Left renal pelvis (tissue), 4 donors: ENCODE measurements at places on chromosomes 2 and 18. TPM values are rescaled to one million over a fixed set of nuclear protein-coding genes. Genes with fewer than 3 reads are reported as not detected.

DNA sequence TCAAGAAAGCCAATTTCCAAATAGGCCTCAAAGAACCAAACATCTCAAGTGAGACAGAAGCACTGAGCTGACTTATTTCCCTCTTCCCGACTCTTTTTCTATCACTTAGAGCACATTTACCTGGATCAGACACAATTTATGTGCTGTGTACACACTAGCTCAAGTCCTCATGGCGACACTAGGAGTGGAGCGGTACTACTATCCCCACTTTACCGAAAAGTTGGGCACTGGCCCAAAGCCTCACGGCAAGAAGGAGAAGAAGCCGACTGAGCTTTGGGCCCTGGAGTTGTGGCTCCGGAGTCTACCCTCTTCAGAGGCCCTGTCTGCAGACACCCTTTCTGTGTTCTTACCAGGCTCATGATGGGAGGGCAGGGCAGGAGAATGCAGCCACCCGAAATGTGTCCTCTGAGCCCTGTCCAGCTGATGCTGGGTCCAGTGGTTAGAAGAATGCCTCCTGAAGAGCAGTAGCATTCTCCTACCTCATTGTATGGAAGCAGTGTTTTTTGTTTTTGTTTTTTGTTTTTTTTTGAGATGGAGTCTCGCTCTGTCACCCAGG lies 91.7 kb upstream of the CNGA3 start:
- no peak for DNase-seq

- DNase-seq, result no peak
Observed at GRCh38 chr2:82316586-82316985, 2012.0 kb upstream of the LRRTM1 start.

Gene CDH7
- polyA plus RNA-seq, result 24.4 TPM

- no peak for DNase-seq
Observed at GRCh38 chr18:36564841-36565240, 264.0 kb downstream of the TPGS2 start.

Gene SCYGR4
- 0.10 TPM for polyA plus RNA-seq

GRCh38 chr18:70156886-70157285 lies 48.6 kb downstream of the RTTN start:
- DNase-seq, result no peak

- no peak for DNase-seq
Observed at GRCh38 chr2:30366199-30366691, 80.8 kb upstream of the LCLAT1 start.

Gene ALPI
- polyA plus RNA-seq, result not detected

GRCh38 chr18:35691625-35692024 lies 110.1 kb downstream of the GALNT1 start:
- DNase-seq, result no peak

- no peak for DNase-seq
Observed at GRCh38 chr2:237383991-237384671, 29.8 kb downstream of the COL6A3 start.

Gene IL1F10
- not detected for polyA plus RNA-seq

Gene MC2R
- polyA plus RNA-seq, result 0.09 TPM

Gene PLA2R1
- polyA plus RNA-seq, result 76.7 TPM

DNA sequence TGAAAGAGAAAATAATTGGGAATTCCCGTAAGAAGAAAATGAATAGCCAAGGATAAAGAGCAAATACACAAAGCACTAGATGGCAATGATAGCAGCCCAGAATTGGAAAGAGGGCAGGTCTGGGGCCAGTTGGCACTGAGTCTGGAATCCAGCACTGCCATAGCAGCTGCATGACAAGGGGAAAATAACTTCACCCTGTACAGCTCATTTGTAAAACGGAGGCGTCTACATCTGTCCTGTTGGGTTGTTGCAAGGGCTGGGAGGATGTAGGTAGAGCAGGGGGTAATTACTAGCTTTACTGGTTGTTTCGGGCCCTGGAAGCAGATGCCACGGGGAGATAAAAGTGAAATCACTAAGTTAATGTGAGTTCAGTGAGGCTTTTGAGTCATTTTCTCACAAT lies 110.0 kb upstream of the RASGRP3 start:
- DNase-seq, result no peak

DNA sequence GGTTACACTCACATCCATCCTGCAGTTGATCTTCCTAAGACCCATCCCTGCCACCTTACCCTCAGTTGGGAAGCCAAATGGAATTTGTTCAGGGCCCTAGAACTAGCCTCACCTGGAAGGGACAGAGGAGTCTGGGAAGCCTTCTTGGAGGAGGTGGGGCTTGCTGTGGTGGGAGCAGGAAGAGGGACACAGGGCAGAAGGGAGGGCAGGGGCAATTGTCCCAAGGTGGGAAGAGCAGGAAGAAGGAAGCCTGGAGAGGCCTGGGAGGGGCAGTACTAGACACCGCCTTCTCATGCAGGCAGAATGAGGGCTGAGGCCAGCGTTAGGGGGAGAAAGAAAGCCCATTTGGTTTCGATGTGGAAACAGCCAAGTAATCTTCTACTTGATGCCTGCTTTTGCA lies 34.1 kb upstream of the ASPRV1 start:
- DNase-seq, result no peak

- DNase-seq, result no peak
Observed at GRCh38 chr18:44679914-44680272, 795 bp upstream of the SETBP1 start.

- DNase-seq, result no peak
Observed at GRCh38 chr2:181678861-181679543, 1.3 kb downstream of the NEUROD1 start.

GRCh38 chr2:186496401-186496800 lies 10.3 kb downstream of the ZC3H15 start:
- DNase-seq, result no peak

- no peak for DNase-seq
Observed at GRCh38 chr2:195514365-195514764, 142.7 kb upstream of the SLC39A10 start.

- no peak for DNase-seq
Observed at GRCh38 chr2:101753720-101754490, 56.4 kb downstream of the MAP4K4 start.

Gene CFAP210
- 2.9 TPM for polyA plus RNA-seq

- DNase-seq, result no peak
Observed at GRCh38 chr2:48380989-48381625, 148.8 kb upstream of the STON1 start.
